Thymus (tissue), 14 donors: ENCODE measurements at places on chromosomes 7 and 10. TPM values are rescaled to one million over a fixed set of nuclear protein-coding genes. Genes with fewer than 3 reads are reported as not detected.

MUC12 gene
- 0.57 TPM for total RNA-seq

TAS2R5 gene
- 0.57 TPM for total RNA-seq

TCTN3 gene
- 14.9 TPM for total RNA-seq

ADAM22 gene
- total RNA-seq: 4.3 TPM

ANKRD22 gene
- total RNA-seq: 15.5 TPM

SLC26A3 gene
- total RNA-seq: 0.09 TPM

HOXA13 gene
- not detected for total RNA-seq

LRRTM3 gene
- total RNA-seq: 0.05 TPM

KCP gene
- 0.09 TPM for total RNA-seq

FKBP6 gene
- 0.19 TPM for total RNA-seq

GIMAP1 gene
- 9.8 TPM for total RNA-seq

NAT16 gene
- not detected for total RNA-seq

MYH16 gene
- 0.05 TPM for total RNA-seq

TRIM50 gene
- total RNA-seq: 0.09 TPM

CPA2 gene
- total RNA-seq: 0.14 TPM

SORCS1 gene
- total RNA-seq: 3.6 TPM

DEPP1 gene
- 12.2 TPM for total RNA-seq

SPDYE8 gene
- total RNA-seq: not detected

CADPS2 gene
- total RNA-seq: 7.4 TPM

PPP1R3C gene
- 1.2 TPM for total RNA-seq

NRG3 gene
- not detected for total RNA-seq

GNGT1 gene
- total RNA-seq: 0.76 TPM

GJD4 gene
- total RNA-seq: 0.09 TPM

REEP3 gene
- 11.9 TPM for total RNA-seq

NUTM2A gene
- 0.42 TPM for total RNA-seq

GIMAP7 gene
- 48.1 TPM for total RNA-seq

PRPS1L1 gene
- total RNA-seq: not detected

ANXA11 gene
- 107 TPM for total RNA-seq

ZNF786 gene
- total RNA-seq: 7.1 TPM

IGF2BP3 gene
- 16.5 TPM for total RNA-seq

CLDN4 gene
- 13.4 TPM for total RNA-seq

PIK3CG gene
- total RNA-seq: 22.4 TPM

AP5Z1 gene
- total RNA-seq: 19.2 TPM

CFAP43 gene
- total RNA-seq: 0.52 TPM

SDK1 gene
- 3.2 TPM for total RNA-seq

IGFBP1 gene
- total RNA-seq: 0.05 TPM

PON1 gene
- total RNA-seq: 11.7 TPM

BUD31 gene
- 102 TPM for total RNA-seq

HERC4 gene
- 25.0 TPM for total RNA-seq

PAX4 gene
- total RNA-seq: not detected

FAM25G gene
- total RNA-seq: 1.2 TPM

LDB3 gene
- total RNA-seq: 0.38 TPM

MACC1 gene
- total RNA-seq: 2.2 TPM

PTPN20 gene
- total RNA-seq: 1.2 TPM

ABCF2 gene
- total RNA-seq: 26.1 TPM

SPDYE6 gene
- not detected for total RNA-seq

HYAL4 gene
- total RNA-seq: 0.05 TPM

PRF1 gene
- 9.1 TPM for total RNA-seq

SFTPA2 gene
- 2.3 TPM for total RNA-seq

MMP21 gene
- total RNA-seq: not detected
